ENCODE measurements at places on chromosomes 7 and 10.

GRCh38 chr10:52376694-52377354 lies 62.7 kb downstream of the DKK1 start:
- no peak for DNase-seq

- DNase-seq = no peak
Measured at GRCh38 chr7:47346377-47346914, 235.5 kb downstream of the TNS3 start.

- no peak for DNase-seq
Measured at GRCh38 chr7:28551331-28551730, 139.0 kb downstream of the CREB5 start.

GRCh38 chr10:108452533-108452932 lies 1288.0 kb upstream of the SORCS1 start:
- DNase-seq = no peak

GRCh38 chr10:113096128-113096996 lies 146.3 kb downstream of the TCF7L2 start:
- DNase-seq = no peak

- DNase-seq = no peak
Measured at GRCh38 chr10:20648263-20648874, 248.7 kb downstream of the NEBL start.

DNA sequence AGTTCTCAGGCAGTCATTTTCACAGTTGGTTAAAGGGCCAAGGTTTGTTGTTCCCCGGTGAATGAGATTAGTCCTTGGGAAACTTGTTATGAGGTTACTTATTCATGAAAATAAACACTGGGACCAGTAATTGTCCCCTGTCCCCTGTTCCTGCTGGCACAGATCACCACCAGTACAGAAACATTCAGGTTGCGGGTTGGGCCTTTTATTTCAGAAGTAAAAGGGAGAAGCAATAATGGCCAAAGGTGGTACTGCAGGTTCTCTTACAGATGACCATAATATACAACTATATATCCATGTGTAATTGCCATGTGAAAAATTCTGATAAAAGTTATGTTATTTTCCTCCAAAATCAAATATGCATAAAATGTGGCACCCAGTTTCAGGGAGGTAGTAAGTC lies 442.0 kb downstream of the SORCS1 start:
- DNase-seq = no peak

DNA sequence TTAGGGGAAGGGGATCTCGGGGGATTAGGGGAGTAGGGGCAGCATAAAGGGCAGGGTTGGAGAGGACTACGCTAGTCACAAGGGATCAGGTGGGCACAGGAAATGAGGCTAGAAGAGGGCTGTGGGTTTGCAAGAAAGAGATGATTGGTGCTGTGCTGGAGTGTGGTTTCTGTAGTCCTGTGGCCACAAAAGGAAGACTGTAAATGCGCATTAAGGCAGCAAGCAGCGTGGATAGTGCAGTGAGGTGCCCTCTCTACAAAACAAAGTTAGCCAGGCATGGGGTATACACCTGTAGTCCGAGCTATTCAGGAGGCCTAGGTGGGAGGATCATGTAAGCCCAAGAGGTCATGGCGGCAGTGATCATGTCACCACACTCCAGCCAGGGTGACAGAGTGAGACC lies 212.1 kb downstream of the MLLT10 start:
- no peak for DNase-seq

GRCh38 chr7:42372479-42372878 lies 135.5 kb upstream of the GLI3 start:
- no peak for DNase-seq

DNA sequence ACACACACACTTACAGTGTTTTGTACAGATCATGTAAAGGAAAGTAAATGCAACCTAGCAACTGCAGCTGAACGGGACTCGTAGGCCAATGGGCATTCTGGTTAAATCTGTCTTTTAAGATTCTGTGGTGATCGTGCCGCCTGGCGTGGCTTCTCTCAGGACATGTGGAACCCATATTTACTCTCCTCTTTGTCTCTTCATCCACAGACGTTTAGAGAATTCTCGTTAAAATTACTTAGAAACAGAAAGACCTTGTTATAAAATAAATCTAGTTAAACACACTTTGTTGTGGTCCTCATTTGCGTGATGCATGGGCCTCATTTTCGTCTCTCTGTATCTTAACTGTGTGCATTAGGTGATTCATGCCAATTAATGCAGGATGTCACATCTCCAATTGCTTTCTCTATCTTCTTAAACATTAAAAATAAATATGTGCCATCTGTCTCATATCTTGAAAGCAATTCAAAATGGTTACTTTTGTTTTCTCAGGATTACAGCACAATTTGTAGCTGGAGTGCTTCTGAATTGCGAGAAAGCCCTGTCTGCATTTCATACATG lies 11.5 kb downstream of the KLF6 start:
- no peak for DNase-seq

GRCh38 chr7:123096976-123097375 lies 101.5 kb upstream of the TAS2R16 start:
- no peak for DNase-seq

- no peak for DNase-seq
Measured at GRCh38 chr10:65482848-65483247, 1443.0 kb upstream of the LRRTM3 start.

GRCh38 chr7:148598351-148598750 lies 7.8 kb downstream of the C7orf33 start:
- no peak for DNase-seq

DNA sequence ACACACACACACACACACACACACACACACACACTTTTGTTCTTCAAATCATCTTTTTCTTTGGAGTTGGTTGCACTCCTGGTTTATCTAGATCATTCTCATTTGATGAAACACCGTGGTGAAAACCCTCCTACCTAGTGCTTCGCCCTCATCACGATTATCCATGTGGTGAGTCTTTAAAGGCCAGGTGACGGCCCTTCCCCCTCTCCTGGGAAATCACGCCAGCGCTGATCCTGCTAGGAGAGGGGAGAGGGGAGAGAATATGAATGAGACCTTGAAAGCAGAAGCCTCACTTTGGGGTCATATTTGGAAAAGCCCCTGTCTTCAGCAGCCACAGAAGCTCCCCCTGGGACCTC lies 103.9 kb upstream of the LRRC4 start:
- no peak for DNase-seq

DNA sequence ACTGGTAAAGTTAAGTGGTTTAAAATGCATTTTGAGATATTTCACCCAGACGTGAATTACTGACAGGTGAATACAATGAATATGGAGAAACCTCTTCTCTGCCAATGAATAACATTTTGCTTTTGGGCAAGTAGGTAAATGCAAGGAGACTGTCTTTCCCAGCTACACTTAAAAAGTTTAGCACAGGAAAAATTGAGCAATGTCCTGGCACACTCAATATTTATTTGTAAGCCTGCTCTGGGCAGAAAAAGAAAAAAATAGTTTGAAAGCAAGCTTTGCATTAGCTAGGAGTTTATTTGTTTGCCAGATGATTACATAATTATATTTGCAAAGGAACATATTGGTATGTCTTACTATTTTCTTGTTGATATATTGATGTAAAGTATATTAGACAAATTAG lies 624.2 kb downstream of the ACTR3B start:
- DNase-seq = no peak

- no peak for DNase-seq
Measured at GRCh38 chr10:3438606-3439005, 266.0 kb upstream of the PITRM1 start.

GRCh38 chr10:96842896-96843723 lies 11.0 kb downstream of the LCOR start:
- DNase-seq = no peak

DNA sequence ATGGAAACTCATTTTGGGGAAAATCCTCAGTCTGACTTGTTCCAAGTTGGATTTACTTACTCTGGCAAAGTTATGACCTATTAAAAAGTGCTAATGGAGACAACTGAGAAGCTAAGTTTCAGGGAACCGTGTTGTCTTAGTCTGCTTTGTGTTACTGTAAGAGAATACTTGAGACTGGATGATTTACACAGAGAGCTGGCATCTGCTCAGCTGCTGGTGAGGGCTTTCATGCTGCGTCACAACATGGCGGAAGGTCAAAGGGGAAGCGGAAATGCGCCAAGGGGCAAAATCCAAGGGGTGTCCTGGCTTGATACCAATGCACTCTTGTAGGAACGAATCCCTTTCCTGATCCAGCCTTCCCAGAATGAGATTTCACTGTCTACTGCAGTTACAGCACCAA lies 46.4 kb downstream of the MTURN start:
- no peak for DNase-seq

- no peak for DNase-seq
Measured at GRCh38 chr10:132667342-132668047, 118.5 kb downstream of the NKX6-2 start.

- no peak for DNase-seq
Measured at GRCh38 chr7:104230606-104231005, 22.8 kb upstream of the ORC5 start.

DNA sequence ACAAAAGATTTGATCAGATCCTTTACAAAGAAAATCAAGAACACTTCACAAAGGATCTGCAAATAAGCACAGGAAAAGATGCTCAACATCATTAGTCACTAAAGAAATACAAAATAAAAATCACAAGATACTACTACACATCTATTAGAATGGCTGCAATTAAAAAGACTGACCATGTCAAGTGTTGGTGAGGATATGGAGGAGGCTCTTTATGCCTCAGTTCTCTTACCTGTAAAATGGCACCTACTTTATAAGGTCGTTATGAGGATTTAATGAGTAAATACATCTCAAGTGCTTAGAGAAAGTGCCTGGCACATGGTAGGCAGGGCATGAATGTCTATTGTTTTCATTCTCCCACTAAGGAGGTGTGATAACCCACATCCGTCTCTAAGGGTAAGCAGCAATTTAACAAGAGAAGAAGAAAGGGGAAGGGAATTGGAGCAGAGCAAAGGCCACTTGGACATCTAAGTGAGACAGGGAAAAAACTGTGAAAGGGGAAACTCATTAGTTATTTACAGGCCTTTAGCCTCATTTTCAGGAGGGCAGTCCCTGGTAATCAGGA lies 157.5 kb upstream of the NFE2L3 start:
- no peak for DNase-seq

DNA sequence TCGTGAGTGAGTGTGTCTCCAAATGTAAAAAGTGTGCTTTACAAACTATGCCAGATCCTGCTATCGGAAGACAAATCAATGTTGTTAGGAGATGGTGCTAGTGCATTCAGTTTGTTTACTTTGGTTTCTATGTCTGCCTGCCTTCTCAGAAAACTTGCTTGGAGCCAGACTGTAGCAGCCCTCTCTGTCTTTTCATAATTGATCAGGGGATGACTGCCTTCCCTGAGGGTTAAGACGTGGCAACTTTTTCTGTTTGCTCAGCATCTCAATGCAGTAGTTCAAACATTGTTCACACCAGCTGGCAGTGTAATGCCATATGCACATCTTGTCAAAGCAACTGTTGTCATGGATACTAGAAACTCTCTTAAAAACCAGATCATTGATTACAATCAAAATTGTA lies 118.5 kb downstream of the FOXP2 start:
- DNase-seq = no peak

DNA sequence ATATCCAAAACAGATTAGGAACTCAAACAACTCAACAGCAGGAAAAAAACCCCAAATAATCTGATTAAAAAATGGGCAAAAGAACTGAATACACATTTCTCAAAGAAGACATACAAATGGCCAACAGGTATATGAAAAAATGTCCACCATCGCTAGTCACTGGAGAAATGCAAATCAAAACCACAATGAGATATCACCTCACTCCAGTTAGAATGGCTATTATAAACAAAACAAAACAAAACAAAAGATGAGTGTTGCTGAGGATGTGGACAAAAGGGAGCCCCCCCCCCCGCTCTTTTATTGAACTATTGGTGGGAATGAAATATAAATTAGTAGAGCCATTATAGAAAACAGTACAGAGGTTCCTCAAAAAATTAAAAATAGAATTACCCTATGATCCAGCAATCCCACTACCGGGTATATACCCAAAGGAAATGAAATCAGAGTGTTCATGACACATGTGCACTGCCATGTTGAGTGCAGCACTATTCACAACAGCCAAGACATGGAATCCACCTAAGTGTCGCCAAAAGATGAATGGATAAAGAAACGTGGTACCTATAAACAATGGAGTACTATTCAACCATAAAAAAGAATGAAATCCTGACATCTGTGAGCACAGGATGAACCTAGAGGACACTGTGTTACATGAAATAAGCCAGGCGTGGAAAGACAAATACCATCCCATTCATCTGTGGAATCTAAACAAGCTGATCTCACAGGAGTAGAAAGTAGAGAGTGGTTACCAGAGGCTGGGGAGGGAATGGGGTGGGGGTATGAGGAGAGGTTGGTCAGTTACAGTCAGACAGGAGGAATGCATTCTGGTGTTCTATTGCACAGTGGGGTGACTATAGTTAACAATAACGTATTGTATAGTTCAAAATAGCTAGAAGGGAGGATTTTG lies 78.1 kb upstream of the RHEB start:
- no peak for DNase-seq

DNA sequence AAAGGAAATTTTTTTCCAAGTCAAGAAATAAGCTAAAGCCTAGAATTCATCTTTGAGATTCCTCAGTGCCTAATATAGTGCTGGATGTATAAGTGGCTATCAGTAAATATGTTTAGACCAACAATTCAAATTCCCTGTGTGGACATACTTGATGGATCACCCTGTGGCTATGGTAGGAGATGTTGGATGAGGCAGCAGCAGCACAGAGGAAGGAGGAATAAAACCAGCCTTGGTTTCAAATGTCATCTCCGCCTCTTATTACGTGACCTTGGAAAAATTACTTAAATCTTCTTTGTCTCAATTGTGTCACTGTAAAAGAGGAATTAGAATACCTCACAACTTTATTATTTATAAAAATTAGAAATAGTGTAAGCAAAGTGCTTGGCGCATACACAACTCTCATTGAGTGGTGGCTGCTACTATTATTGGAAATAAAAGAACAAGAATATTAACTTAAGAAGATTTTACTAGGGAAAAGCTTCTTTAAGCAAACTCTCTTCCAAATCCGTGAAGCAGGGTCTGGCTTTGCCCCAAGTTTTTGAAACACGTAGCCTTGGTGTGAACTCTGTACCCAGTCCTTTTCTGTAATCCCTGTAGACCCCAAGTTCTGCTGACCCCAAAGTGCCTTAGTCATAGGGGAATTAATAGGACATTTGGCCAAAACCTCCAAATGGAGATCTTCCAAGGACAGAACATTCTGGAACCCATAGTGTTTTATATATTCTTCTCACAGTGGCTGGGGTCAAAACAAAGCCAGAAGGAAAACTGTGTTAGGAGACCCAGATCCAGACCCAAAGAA lies 283.8 kb downstream of the PTEN start:
- no peak for DNase-seq

DNA sequence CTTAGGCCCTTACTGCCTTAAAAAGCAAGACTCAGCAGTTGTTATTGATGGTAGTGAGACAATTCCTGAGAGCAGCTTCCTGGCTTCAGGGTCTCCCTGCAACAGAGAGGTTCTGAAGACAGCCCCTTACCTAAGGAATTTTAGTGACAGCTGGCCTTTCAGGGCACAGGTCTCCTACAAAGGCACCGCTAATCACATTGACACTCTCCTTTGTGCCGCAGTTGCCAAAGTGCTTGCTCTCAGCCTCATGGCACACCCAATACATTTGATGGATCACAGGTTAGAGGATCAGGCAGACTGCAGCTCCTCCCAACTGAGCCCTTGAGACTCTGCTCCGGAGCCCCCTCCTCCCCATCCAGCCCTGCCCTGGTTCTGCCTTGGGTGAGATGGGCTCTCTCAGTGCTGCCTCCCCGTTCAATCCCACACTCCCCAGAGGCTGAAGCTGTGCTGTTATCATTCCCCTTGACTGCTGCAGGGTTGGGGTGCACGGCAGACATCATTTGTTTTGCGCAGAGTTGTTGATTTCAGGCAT lies 198.2 kb downstream of the EMX2 start:
- no peak for DNase-seq

- DNase-seq = peak; percentile 27
Measured at GRCh38 chr7:78134256-78134655, 335.7 kb downstream of the PHTF2 start.

Data from NCI-H2081 treated with DMSO at 0.1 percent for 48 hours (cell line).